ENCODE measurements at places on chromosomes 2 and 18.

- DNase-seq = no peak
Observed at GRCh38 chr18:59957957-59958356, 58.2 kb downstream of the PMAIP1 start.

- peak; percentile 26 for DNase-seq
Observed at GRCh38 chr2:237149425-237149824, 63.7 kb downstream of the COPS8 start.

DNA sequence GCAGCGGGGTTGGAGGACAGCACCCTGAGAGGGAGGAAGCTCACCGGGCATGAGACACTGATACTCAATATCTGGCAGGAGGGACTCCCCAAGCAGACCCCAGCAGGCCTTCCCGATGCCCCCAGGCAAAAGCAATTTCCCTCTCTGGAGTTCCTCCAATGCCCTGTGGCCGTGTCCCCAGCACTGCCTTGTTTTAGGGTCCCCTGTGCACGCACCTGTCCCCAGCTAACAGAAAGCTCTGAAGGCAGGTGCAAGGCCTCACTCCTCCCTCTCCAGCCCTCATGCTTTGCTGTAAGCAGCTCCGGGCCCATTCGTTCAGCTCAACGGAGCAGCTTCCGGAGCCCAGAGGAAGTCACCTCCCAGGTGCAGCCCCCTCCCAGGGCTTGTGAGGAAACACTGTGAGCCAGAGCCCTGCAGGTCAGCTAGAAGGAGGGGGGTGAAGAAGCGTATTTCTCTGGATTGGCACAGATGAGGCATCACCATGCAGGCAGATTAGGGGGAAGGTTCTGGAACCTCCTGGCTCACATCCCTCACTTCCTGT, 50.3 kb upstream of the ID2 start:
- DNase-seq = no peak

DNA sequence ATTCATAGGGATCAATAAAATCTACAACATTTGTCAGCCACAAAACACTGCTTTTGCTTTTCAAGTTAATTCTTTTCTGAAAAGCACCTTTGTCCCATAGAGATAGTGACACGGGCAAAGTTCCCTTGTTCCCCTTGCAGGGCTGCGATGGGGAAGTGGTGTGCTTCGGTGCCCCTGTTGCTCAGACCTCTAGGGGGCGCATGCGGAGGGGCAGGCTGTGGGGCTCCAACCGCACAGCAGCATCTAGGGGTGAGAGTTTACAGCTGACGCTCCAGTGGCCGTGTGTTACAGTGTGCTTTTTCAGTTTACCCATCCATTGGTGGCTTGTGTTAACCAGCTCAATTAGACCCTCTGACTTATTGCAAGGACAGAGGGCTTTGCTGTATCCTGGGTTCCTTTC, 1432.2 kb upstream of the ACVR2A start:
- DNase-seq = no peak

DNA sequence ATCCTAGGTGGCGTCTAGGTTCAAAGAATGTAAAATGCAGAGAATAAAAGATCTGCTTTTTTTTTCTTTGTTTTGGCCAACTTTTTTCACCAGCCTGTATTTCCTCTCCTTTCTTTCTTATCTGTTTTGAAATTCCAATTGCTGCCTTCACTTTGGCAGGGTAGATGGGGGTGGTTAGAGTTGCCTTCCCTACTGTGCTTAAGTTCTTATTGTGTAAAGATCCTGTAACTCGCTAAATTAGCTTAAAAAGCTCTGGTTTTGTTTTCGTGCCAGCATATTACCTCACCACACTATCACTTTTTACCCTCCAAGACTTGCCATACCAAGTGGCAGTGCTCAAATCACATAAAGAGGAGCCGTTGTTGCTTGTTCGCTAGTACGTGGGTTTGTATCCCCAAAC, 921.7 kb downstream of the DPP10 start:
- DNase-seq = no peak

- DNase-seq = no peak
Observed at GRCh38 chr2:17476830-17477229, 41.4 kb downstream of the RAD51AP2 start.

- no peak for DNase-seq
Observed at GRCh38 chr18:78741381-78742217, 238.0 kb upstream of the SALL3 start.

DNA sequence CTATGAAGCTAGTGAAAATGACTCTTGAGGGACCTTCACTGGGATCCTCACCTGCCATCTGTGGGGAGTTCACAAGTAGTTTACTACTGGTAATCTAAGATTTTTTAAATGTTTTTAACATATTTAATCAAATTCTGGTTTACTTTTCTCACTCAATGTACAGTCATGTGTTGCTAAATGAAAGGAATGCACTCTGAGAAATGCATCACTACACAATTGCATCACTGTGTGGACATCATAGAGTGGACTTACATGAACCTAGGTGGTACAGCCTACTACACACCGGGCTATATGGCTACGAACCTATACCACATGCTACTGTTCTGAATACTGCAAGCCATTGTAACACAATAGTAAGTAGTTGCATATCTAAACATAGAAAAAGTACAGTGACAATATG, 528.0 kb downstream of the BCL11A start:
- DNase-seq = no peak

DNA sequence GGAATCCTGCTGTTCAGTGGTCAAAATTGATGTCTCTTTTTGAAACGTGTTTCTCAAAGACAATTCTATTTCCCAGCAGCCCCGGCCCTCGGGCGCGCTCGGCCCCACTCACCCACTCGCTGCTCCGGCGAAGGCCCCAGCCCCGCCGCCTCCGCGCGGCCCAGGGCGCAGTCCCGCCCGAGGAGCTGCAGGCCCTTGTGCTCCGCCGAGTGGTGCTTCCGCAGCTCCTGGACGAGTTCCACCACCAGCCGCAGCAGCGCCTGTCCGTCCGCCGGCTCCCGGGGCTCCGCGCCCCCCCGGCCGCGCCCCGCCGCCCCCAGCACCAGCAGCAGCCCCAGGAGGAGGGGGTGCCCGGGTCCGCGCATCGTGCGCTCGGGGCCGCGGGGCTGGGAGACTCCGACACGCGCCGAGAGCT, 413 bp downstream of the ALKAL2 start:
- DNase-seq = no peak

DNA sequence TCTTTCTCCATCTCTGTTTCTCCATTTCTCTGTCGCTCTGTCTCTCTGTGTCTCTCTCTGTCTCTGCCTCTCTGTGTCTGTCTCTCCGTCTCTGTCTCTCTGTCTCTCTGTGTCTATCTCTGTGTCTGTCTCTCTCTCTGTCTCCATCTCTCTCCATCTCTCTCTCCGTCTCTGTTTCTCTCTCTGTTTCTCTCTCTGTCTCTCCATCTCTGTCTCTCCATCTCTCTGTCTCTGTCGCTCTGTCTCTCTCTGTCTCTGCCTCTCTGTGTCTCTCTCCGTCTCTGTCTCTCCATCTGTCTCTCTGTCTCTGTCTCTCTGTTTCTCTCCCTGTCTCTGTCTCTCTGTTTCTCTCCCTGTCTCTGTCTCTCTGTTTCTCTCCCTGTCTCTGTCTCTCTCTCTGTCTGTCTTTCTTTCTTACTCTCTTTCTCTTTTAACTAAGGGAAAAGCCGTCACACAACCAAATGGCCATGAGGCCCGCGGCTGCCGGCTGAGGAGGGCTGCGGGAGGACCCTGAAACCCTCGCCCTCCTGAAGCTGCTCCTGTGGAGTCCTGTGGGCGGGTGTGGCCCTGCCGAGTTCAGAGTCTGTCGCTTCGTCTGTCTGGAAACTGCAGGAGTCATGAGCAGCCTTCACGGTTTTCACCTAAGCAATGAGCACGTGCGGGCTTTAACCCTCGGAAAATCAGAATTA, 29.3 kb downstream of the NFATC1 start:
- DNase-seq = no peak

- no peak for DNase-seq
Observed at GRCh38 chr2:12935796-12936195, 219.1 kb downstream of the TRIB2 start.

DNA sequence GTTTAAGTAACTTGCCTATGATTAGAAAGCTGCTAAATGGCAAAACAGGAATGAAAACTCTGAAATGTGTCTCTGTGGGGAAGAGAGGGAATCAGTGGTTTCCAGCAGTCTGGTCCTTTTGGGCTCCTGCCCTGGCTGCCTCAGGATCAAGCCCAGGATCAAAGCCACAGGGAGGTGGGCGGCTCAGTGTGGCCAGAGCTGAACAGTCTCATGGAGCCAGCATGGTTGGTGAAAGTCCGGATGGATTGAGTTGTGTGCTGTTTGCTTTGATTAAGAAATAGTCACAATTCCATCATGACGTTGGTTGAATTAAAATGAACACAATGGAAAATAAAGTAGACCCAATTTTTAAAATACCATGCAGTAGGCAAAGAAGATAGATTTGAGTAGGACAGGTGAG, 344.2 kb downstream of the LPIN1 start:
- DNase-seq = no peak

GRCh38 chr2:46134531-46135227, 162.5 kb upstream of the EPAS1 start:
- no peak for DNase-seq

DNA sequence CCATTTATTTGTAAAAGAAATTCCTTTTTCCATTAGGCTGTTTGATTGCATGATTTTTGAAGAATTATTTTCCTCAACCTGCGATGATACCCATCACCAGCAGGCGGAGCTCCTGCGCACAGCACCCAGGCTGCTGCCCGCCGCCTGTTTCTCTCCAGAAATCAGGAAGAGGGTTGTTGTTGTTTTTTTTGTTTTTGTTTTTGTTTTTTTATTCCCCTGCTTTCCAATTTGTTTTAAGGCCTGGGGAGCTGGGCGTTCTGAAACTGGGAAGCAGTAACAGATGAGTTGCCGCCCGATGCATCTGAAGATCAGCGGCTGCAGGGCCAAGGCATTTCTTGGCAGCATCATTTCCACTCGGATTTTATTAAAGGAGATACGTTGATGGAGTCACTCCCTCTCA, 132.1 kb downstream of the MBP start:
- peak; percentile 56 for DNase-seq

DNA sequence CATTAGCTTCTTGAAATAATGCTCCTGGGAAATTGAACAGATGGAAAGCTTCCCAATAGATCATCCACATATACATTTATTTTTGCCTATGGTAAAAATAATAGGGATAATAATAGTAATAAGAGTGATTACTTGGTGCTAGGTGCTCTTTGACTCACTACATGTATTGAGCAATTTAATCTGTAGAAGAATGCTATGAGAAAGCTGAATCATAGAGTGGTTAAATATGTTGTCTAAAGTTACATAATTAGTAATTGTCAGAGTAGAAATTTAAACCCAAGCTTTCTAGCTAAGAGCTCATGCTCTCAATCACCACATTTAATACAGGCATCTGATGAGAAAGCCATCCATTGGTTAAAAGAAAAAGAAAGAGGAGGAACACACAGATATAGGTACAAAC, 590.5 kb upstream of the SLC8A1 start:
- no peak for DNase-seq

DNA sequence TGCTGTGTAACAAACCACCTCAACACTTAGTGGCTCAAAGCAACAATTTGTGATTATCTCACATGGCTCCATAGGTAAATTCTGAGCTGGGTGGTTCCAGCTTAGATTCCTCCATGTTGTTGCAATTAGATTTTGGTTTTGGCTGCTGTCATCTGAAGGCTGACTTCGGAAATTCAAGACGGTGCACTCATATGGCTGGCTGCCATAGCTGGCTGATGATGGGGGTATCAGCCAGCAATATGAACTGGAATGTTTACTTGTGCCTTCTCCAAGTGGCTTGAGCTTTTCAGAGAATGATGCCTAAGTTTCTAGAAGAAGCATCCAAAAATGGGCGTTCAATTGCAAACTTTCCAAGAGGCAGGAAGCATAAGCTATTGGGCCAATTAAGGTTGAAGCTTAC, 213.1 kb downstream of the GCA start:
- no peak for DNase-seq

DNA sequence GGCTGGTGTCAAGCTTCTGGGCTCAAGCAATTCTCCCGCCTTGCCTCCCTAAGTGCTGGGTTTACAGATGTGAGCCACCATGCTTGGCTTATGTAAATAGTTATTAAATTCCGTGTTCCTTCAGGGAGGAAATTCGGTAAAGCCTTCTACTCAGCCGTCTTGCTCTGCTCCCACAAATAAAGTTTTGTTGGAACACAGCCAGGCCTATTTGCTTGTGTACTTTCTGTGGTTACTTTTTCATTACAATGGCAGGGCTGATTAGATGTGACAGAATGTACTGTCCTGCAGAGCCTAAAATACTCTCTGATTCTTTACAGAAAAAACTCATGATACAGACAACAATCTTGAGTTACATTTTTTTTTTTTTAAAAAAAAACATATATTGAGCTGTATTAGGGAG, 68.8 kb upstream of the TACR1 start:
- no peak for DNase-seq

DNA sequence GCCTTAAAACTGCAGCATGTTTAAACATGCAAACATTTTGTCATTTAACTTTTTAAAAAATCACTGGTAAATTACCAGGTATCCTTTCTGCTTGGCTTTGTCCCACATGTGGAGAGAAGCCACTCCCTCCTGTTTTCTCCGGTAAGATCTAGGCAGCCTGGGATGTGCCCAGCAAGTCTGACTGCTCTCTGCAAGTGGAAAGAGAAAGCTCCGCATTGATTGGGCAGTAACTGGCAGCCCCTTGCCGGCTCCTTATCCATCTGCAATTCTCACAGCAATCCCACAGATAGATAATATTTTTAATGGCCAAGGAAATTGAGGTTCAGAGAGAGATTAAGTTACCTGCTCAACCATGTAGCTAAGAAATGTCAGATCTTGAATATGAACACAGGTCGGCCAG, 136.1 kb downstream of the TMEM200C start:
- no peak for DNase-seq

GRCh38 chr18:57727952-57728807, 74.9 kb downstream of the ATP8B1 start:
- DNase-seq = no peak

- DNase-seq = no peak
Observed at GRCh38 chr2:97656905-97657587, 6.8 kb downstream of the ACTR1B start.

DNA sequence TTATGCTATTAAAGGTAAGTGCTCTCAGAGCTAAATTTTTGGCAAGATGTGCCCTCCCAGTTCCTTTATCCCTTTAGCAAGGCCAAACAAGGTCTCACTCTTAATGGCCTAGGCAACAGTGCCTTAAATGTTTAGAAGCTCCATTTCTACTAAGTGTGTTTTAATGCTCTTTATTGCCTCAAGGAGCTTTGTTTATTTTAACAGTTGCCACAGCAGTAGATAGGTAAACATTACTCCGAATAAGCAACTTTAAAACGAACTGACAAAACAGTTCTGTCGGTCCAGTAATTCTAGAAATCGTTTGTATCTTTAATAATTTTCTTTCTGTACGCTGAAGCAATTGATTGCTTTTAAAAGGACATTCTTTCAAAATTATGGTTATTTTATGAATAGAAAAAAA, 74.5 kb downstream of the PIEZO2 start:
- no peak for DNase-seq

- DNase-seq = no peak
Observed at GRCh38 chr18:31633392-31634330, 42.0 kb downstream of the TTR start.

DNA sequence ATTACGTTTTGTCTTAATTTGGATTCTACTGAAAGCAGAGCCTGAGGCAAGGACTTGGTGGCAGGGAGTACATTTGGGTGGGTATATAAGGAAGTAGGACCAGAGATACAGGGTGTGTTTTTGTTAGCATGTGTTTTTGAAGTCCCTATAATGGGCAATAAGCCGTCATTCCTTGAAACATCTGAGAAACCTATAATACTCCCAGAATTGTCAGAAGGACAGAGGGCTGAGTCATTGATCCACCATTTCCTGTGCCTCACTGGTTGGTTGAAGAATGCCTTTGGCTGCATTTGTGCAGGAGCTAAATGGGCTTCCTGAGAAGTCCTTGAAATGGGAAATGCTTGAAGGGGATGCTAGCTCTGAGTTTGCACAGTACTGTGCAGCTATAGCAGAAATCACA, 281.8 kb upstream of the ZEB2 start:
- DNase-seq = no peak
